CD4-positive, alpha-beta T cell treated with Interleukin-15 for 4 hours (primary cell): ENCODE measurements at places on chromosomes 12 and 14.

DNA sequence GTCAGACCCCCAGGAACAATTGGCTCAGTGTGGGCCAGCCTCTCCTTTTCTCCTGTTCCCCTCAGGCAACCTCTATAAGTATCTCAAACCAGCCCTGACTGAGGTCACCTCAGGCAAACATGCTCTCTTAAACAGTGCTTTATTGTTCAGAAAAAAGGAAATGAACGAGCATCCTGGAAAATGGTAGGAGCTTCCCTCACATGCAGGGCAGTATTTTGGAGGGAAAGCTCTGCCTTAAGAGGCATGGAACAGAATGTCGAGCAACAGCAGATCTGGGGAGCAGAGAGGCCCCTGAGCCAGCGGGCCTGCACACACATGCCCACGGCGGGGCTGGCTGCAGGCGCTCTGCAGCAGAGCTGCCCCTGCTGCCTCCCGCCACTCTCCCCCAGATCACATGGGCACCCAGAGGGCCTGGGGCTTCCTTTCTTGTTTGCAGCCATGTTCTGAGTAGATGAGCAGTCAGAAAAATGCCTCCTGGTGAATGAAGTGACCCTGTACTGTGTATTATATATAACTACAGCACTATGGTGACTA is 42.0 kb downstream of the MOK start:
- DNase-seq = no peak

- no peak for DNase-seq
Observed at GRCh38 chr14:71891970-71892369, 40.3 kb upstream of the RGS6 start.

- no peak for DNase-seq
Observed at GRCh38 chr14:100339766-100340422, 16.8 kb downstream of the SLC25A47 start.

DNA sequence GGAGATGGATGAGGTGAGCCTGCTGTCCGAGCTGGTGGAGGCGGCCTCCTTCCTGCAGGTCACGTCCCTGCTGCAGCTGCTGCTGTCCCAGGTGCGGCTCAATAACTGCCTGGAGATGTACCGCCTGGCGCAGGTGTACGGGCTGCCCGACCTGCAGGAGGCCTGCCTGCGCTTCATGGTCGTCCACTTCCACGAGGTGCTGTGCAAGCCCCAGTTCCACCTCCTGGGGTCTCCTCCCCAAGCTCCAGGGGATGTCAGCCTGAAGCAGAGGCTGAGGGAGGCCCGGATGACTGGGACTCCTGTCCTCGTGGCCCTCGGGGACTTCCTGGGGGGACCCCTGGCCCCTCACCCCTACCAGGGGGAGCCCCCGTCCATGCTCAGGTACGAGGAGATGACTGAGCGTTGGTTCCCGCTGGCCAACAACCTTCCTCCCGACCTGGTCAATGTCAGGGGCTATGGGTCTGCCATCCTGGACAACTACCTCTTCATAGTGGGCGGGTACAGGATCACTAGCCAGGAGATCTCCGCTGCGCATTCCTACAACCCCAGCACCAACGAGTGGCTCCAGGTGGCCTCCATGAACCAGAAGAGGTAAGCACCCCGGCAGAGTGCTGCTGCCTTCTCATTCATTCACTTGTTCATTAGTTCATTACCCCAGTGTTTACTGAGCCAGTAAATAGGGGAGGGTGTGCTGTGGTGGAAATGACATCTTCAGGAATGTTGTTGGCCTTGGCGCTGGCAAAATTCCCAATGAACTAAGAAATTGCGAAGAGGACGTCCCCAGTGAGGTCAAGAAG is 774 bp upstream of the MANSC4 start:
- DNase-seq = peak; percentile 29
